Kidney glomerular epithelial cell (primary cell): ENCODE measurements at places on chromosomes 1 and 21.

GRCh38 chr1:183850852-183851251, 45.9 kb downstream of the RGL1 start:
- DNase-seq: no peak

- DNase-seq: no peak
These were observed 25.9 kb upstream of the GNPAT start for GRCh38 chr1:231214918-231215680.

GRCh38 chr21:44702111-44702972, 5.4 kb downstream of the KRTAP10-12 start:
- no peak for DNase-seq

- DNase-seq: no peak
These were observed 2.4 kb upstream of the PIK3R3 start for GRCh38 chr1:46134660-46135331.

DNA sequence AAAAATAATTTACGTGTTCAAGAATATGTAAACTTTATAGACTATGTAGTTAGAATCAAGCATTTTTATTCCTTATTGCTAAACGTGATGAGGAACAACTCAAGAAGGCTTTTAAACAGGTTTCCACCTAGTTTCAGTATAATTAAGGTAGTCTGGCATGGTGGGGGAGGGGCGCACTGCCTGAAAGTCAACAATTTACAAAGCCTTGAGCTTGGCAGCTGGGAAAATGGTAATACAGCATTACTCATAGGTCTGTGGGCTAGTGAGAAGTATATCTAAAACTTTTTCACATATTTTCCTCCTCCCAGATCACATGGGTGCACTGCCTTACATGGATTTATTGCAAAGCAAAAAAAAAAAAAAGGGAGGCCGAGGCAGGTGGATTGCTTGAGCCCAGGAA, 75.2 kb downstream of the EVI5 start:
- DNase-seq: peak; percentile 24

DNA sequence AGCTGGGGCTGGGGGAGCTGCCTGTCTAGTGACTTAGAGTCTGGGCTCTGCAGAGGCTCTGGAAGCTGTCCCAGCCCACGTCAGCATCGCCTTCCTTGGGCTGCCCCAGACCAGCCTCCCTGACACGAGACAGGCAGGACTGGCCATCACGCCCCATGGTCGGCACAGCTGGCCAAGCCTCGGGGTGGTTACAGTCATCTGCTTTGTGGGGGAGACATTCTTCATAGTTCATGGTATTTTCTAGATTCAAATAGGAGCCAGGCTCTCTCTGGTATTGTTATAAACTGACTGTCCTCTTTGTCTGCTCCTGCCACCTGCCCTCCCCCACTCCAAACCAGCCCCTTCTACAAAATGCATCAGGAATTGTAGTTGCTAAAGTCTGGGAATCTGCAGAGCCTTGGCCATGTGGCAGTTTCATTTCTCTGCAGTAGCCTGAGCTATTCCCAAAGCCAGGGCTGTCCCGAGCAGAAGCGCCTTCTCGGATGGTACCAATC, 29.4 kb downstream of the OLFML2B start:
- DNase-seq: no peak

DNA sequence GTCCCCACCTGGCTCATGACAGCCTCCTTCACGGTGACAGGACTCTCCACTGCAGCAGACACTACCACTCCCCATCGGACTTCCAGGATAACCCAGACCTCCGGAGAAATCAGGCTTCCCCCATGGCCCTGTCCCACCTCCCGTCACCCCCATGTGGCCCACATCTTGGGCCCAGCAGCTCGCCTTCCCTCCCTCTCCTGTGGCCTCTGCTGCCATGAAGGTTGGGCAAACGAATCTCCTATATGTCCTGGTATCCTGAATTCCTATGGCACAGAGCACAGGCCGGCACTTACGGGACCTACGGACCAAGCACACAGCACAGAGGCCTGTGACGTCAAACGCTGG, 82.0 kb downstream of the NPHP4 start:
- DNase-seq: no peak

GRCh38 chr1:240169188-240169587, 77.5 kb downstream of the FMN2 start:
- no peak for DNase-seq

DNA sequence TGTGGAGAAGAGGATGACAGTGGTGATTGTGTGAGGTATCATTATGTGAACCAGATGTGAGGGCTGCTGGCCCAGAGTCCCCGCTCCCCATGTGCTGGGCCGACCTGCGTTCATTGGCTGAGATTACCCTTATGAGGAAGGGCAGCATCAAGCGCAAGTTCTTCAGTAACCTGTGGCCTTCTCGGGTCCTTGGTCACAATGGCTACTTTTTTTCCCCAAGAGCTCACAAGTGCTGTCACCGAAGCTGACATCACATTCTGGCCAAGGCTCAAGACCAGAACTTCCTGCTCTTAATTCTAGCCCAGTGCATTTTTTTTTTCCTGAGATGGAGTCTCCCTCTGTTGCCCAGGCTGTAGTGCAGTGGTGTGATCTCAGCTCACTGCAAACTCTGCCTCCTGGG, 262.9 kb downstream of the RHOU start:
- DNase-seq: no peak

- no peak for DNase-seq
These were observed 44.2 kb downstream of the ADAMTS1 start for GRCh38 chr21:26800970-26801431.

DNA sequence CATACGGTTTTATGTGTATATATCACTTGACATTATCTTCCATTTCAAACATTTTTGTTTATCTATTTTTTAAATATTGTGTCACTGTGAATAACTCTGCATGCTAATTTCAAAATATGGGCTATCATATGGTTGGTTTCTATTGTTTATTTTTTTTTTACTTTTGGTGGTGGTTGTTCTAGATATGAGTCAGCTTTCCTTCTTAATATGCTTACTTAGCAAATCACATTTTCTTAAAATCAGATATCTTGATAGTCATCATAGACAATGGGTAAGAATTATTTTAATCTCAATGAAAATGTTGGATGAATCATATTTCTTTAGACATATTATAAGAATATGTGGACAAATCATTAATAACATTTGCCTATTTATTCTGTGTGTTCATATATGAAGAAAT, 881.5 kb downstream of the BRINP3 start:
- DNase-seq: no peak

DNA sequence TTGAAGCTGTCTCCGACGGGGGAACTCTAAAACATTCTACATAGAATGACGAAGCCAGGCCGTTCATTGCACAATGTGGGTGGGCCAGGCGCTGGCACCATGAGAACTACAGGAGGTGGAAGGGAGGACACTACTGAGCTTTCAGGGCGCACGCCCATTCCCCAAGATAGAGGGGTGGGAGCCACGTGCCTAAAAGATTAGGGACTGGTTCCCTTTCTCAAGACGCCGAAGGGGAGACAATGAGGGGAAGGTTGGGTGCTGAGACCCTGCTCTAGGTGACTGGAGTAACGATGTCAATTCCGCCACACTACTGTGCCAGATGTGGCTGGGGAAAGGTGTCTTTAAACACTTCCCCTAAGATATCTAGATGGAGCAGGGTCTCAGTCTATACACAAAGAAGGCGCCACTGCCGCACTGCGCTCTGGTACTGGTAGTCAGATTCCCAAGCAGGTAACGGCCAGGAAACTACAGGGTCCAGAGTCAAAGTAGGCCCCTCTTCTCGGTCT, 782 bp downstream of the CSDE1 start:
- DNase-seq: no peak

GRCh38 chr1:157961805-157962762, 31.4 kb upstream of the KIRREL1 start:
- peak; percentile 67 for DNase-seq

DNA sequence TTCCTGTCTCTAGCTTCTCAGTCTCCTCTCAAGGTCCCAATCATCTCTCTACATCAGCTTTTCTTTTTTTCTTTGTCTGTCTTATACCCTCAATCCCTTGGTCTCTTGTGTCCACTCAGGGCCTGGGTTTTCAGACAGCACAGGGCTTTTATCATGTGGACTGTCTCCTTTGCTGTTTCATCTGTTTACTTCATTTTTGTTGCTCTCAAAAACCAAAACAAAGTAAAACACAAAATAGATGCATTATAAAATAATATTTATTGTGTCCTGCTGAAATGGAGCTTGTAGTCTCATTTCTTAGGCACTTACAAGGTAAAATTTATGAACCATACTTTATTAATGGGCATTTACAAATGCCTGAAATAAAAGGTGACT, 17.8 kb upstream of the SLAMF6 start:
- DNase-seq: no peak

- DNase-seq: no peak
These were observed 15.4 kb downstream of the TTLL10 start for GRCh38 chr1:1189111-1189510.

DNA sequence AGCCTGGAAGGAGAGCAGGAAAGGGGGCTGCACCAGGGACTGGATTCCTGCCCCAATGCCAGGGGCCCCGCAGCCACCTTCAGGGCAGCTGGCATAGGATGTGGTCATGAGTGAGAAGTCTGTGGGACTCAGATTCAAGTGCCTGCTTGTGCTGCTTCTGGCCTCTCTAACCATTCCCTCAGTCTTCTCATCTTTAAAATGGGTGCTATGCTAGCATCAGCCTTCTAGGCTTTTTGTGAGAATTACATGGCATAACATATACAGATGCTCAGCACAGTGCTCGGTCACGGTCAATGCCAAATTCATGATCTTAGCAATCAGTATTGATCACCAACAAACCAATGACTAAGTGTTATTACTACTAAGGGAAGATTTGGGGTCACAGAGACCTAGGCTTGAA, 23.5 kb downstream of the TRIM62 start:
- no peak for DNase-seq

DNA sequence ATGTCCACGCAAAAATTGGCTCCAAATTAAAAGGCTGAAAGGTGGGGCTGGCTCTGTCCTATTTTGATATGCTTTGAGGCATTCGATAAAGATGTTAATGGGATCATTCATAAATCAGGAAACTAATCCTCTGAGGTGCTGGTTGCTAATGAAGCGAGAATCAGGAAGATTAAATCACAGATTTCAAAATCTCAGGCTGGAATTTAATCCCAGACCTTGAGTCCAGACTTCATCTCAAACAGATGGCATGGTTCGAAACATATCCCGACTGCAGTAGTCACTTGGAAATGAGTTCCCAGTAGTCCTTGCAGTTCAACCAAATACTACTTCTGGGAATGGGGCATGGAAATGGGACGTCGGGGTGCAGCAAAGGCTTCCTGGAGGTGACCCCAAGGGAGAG, 4.5 kb upstream of the KLF17 start:
- DNase-seq: no peak

DNA sequence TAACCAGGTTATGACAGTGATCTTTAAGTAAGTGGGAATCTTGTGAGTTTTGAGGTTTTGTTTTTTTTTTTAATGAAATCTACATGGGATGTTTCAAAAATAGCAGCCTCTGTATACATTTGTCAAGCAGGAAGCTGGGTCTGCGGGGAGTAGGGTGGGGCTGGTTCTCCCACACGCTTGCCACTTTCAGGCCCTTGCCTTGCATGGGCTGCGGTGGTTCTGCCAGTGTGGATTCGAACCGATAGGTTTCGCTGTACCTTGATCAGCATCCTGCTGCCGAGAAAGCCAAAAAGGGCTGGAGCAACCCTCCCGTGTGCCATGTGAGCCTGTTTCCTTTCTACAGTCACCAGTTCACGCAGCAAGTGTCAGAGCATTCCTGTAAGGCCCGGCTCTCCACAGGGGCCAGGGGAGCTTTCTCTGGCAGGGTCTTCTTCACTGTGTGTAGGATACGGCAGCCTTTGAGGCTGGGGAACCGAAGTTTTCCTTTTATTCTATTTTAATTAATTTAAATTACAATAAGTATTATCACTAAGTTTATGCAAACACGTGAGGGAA, 79.2 kb upstream of the SAMD11 start:
- DNase-seq: no peak

GRCh38 chr1:154809436-154810413, 60.4 kb downstream of the KCNN3 start:
- DNase-seq: peak; percentile 4

DNA sequence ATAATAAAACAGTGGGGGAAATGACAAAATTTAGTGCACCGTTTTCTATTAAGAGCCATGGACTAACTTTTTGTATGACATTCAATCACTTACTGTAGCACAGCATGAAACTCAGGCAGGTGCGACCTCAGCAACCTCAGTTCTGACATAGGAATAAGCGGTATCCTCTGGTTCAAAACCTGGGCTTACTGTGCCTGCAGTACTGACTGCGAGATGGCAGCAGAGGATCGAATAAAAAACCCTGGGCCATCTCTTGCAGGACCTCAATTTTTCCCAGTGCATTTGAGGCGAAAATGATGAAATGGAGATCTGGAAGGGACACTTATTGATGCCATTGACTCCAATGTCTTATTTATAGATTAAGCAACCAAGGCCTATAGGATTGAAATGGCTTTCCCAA, 214.7 kb downstream of the ADGRL2 start:
- DNase-seq: no peak

GRCh38 chr1:234531151-234531635, 52.2 kb upstream of the TARBP1 start:
- DNase-seq: no peak

DNA sequence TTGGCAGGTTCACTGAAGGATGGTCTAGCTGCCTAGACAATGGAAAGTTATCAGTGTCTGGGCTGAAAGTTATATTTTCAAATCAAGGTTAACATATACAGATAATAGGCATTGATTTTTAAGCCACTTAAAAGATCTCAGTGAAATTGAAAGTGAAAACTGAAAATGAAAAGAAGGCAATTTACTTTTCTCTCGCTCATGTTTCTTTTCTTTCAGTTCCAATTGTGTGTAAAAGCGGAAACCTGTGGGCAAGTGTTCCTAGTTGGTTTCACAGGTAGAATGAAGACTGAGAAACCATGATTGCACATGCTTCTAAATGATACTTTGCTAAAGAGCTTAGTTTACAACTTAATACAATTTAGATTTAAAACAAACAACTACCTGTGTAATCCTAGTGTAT, 383.7 kb downstream of the ZP4 start:
- no peak for DNase-seq

DNA sequence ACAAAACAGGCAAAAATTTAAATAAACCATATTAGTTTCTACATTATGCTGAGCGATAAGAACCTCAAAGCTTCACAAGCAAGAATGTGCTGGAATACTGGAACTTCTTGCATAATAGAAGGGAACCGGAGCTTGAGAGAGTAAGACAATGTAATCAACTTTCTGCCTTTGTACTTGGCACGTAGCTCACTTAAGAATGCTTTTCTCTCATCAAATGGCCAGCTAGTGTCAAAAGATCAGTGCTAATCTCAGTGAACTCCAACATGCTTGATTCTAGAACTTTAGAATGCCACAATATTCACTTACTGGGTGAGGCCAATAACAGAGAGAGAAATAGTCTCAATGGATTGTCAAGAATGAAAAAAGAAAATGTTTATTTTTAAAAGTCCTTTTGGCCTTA, 486.1 kb upstream of the LRRC7 start:
- no peak for DNase-seq

DNA sequence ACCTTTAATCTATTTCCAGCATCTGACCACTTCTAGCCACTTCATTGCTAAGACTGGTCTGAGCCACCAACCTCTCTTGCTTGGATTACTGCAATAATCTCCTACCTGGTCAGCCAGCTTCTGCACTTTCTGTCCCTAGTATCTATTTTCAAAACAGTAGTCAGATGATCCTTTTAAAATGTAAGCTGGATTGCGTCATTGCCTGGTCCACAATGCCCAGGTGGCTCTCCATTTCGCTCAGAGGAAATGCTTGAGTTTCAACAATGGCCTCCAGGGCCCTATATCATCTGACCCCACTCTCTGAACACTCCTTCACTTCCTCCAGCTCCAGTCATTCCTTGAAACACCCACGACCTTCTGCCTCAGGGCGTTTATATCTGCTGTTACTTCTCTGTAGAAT, 2.3 kb downstream of the FYB2 start:
- no peak for DNase-seq
